ENCODE measurements at places on chromosomes 2 and 18.

GRCh38 chr2:132697556-132698205 is 27.7 kb upstream of the LYPD1 start:
- no peak for DNase-seq

DNA sequence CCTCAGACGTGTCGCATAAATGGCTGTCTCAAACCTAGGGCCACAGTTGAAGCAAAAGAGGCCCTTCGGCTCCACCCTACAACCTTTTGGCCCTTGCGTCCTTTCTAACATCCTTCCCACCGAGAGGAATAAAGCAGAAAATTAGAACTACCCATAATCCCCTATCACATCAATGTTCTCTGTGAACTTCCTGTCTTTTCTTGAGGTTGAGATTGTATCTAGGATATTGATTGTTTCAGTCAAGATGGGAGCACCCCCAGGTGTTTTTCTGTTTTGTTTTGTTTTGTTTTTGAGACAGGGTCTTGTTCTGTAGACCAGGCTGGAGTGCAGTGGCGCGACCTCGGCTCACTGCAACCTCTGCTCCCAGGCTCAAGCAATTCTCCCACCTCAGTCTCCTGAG is 23.6 kb downstream of the INPP5D start:
- DNase-seq, result no peak

DNA sequence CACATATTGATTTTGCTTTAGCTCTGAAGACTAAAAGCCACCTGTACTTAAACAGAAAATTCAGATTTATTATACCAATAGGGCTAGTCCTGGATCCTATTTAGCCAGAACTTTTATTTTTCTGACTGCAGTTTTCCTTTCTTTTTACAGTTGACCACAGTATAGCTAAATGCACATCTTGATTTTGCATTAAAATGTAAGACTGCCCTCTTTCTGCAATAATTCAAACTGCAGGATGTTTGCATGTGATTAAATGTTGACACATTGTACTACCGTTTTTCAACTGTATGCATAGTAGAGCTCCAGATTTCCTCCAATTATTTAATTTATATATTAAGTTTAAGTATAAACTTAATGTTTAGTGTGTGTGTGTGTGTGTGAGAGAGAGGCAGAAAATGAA is 1262.9 kb downstream of the SUCLG1 start:
- DNase-seq, result no peak

DNA sequence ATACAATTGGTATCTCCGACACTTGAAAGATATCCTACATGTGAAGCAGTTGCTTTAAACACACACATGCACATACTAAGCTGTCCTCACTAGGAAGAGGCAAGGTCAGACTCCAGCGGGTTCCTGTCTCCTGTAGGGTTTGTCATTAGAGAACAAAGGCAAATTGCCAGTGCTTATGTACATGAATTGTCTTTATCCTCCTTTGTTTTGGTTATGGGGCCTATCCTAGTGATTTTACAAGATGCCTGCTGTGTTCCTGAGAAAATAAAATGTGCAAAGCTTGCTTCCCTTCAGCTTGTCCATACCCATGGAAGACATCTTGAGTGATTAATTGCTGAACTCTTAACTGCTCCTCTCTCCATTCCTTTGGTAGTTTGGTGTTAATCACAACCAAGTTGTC is 86.7 kb upstream of the SLC39A10 start:
- no peak for DNase-seq

- no peak for DNase-seq
These were observed 78.5 kb downstream of the RHOB start for GRCh38 chr2:20525041-20526035.

GRCh38 chr2:35365859-35366258 is 989.7 kb upstream of the CRIM1 start:
- no peak for DNase-seq

DNA sequence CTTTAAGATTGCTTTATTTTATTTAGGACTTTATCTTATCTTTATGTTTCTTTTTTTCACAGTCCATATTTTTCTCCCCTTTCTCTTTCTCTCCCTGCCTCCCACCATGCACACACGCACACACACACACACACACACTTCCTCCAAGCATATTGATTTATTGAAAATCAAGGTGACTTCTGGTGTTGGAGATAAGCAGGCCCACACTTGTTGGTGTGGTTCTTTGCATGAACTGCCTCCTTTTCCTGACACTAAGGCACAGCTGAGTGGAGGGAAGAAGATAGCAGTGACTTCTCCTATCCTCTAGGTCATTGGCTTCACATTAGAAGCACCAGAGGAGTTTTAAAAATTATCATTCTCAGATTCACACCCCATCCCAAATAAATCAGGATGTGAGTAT is 18.0 kb downstream of the TBR1 start:
- no peak for DNase-seq

DNA sequence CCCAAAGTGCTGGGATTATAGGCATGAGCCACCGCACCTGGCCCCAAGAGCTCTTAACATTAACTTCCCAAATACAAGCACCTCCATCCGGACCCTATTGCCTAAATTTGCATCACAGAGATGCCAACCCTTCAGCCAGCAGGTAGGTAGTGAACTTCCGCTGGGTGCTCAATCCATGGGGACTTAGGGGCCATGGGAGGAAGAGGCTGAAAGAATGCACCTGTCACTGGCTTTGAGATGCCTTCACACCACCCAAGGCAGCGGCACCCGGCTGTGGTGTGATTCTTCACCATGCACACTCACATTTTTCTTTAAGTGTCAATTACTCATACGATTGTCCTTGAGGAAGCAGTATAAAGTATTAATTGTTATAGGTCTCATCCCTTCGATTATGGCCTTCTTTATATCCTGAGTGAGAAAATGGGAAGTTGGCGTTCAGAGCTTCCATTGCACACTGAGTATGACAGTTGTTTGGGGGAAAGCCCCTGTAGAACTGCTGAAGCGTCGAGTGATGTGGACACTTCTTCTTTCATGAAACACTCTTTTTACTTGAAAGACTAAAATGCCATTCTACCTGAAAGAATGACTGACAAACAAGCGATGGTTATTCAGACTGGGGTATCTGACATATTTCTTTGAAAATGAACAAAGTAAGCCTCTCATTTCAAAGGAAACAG is 51.8 kb upstream of the BIN1 start:
- no peak for DNase-seq

DNA sequence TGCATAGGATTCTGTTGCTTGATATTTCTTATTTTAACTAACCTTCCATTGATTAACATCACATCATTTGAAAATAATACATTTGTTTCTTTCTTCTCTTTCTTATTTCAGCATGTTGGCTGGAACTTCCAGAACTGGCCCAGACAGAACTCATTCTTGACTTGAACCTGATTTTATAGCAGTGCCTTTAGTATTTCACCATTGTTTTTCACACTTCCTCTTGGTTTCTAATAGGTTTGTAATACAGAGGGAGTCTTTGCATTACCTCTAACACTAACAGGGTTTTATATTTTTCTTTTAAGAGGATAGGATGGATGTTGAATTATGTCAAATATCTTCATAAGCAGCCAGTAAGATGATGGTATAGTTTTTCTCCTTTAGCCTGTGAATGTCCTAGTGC is 39.2 kb downstream of the SEMA4F start:
- no peak for DNase-seq

GRCh38 chr2:41378420-41378819 is 669.4 kb upstream of the PKDCC start:
- DNase-seq, result no peak

DNA sequence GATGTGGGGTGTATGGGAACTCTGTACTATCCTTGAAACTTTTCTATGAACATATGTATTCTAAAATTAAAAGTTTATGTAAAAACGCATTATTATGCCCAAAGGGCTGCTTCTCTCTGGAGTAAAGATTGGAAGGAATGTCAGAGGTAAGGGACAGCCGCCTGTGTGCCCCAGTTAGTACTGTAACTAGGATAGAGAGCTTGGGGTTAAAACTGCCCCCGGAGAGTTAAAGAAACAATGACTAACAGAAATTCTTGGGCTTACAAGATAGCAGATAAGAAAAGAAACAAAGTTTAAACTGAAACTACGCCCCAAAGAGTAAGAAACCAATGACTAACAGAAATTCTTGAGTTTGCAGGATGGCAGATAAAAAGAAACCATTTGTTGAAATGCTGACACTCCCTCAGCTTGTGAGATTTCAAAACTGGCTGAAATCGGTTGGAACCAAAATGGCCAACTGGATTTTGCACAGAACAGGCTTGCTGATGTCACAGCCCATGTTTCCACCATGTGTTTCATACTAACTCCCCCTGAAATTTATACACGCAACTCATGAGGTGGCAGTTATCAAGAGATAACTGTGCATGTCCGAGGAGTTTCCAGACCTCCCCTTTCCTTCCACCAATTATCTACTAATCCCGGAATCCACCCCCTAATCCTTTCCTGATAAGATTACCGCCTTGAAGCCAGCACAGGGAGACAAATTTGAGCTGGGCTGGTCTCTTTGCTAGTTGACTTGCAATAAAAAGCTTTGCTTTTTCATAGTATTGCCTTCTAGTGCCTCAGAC is 8.7 kb upstream of the TXNDC2 start:
- no peak for DNase-seq

GRCh38 chr18:5574843-5575242 is 31.0 kb upstream of the EPB41L3 start:
- DNase-seq, result no peak

DNA sequence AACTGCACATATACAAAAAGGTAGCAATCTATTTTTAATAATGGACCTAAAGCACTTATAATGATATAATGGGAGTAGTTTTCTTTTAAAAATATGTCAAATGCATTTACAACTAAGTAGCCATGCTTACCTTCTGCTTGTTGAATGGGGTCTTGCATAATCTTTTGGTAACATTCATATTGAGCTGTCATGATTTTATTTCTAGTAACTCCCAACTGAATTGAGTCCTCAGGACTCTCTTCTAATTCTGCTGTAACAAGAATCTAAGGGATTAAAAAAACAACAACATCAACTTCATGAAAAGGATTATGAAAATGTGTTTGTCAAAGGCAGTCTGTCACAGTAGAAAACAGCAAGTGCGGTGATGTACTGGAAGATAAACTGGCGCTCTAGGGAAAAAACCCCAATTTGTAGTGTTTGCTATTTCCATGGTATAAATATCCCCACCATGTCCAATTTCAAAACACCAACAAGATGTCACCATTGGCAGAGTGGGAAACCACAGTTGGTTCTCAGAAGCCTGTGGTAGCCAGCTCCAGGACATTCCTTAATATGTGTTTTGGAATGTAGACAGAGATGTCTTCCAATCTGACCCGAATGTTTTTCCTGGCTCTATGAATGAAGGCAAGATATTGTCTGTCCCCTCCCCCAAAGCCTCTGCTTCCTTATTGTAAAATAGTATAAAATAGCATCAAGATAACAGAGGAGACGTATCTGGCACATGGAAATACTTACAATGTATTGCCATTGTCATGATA is 64.8 kb downstream of the CALCRL start:
- DNase-seq, result no peak

DNA sequence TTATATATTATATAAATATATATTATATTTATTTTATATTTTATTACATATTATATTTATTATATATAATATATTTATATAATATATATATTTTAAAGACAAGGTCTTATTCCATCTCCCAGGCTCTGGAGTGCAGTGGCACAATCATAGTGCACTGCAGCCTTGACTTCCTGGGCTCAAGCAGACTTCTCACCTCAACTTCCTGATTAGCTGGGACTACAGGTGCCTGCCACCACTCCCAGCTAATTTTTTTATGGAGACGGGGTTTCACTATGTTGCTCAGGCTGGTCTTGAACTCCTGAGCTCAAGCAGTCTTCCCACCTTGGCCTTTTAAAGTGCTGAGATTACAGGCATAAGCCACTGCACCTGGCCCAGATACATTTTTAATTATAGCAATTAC is 110.0 kb downstream of the PHLPP1 start:
- no peak for DNase-seq

DNA sequence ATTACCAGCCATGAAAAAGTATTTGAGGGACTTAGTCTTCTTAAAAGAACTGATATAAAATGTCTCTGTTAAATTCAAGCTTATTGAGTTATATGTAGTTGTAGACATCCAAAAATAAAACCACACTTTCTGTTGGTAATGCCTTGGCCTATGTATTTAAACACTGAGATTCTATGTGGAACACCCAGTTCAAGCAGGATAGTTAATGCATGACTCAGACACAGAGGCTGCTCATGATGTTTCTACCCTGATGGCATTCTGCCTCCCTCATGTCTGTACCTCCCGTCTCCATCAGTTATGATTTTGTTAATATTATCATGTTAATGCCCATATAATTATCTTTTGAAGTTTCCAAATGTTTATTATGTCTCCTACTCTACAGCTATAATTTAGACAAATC is 164.5 kb downstream of the XIRP2 start:
- DNase-seq, result no peak

DNA sequence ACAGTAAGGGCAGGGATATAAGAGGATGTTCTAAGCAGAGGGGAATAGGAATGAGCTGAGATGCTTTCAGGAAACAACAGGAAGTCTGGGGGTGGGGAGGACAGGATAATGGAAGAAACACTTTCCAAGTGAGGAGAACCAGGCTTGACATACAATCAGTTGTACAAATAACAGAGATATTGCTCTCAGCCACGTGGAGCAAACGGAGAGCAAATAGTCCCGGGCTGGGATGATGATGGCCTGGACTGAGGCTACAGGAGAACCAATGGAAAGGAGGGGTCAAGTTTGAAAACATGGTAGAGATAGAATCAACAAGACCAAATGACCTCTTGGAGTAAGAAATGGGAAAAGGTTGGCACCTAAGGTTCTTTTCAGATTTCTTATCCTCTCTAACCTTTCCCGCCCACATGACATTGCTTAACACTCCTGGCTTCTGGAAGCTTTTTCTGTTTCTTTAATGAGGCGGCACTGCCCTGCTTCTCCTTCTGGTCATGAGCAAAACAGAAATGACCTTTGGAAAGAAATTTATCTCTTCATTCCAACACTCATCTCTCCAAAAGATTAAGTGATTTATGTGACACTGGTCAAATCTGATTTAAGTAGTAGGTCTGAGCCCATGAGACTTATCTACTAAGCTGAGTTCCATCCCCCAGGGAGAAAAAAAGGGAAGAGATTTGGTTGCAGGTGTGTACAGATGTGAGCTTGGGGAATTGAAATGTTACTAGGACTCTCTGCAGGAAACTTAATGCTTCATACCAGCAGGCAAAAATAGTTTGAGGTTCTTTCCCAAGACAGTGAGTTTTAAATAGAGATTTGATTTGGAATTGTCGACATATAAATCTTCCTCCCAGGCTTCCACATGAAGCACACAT is 442.9 kb upstream of the HNRNPA3 start:
- DNase-seq, result no peak

GRCh38 chr2:38744399-38744780 is 6.8 kb downstream of the SRSF7 start:
- no peak for DNase-seq
